NCI-H748 treated with DMSO at 0.1 percent for 48 hours (cell line): ENCODE measurements at places on chromosomes 3 and 15.
A peak's percentile ranks its signal among the peaks of the same experiment; 100 is the strongest.

- no peak for DNase-seq
These were observed 10.0 kb downstream of the MYO5A start for GRCh38 chr15:52518487-52519371.

- DNase-seq, result no peak
These were observed 32.2 kb upstream of the SGO1 start for GRCh38 chr3:20218215-20218614.

DNA sequence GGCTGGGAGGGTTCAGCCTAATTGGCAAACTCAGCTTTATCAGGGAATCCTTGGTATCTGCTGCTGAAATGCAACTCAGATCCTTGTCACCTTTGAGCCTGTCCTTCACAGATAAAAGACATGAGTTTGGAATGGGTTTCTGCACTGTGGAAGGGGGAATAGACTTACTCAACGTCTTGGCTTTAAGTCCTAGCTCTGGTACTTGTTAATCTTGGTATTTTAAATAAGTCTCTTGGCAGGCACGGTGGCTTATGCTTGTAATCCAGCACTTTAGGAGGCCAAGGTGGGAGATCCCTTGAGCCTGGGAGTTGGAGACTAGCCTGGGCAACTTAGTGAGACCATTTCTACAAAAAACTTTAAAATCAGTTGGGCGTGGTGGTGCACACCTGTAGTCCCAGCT lies 55.1 kb upstream of the ATOSA start:
- DNase-seq, result no peak

- DNase-seq, result no peak
These were observed 5.7 kb downstream of the TTBK2 start for GRCh38 chr15:42914728-42915497.

DNA sequence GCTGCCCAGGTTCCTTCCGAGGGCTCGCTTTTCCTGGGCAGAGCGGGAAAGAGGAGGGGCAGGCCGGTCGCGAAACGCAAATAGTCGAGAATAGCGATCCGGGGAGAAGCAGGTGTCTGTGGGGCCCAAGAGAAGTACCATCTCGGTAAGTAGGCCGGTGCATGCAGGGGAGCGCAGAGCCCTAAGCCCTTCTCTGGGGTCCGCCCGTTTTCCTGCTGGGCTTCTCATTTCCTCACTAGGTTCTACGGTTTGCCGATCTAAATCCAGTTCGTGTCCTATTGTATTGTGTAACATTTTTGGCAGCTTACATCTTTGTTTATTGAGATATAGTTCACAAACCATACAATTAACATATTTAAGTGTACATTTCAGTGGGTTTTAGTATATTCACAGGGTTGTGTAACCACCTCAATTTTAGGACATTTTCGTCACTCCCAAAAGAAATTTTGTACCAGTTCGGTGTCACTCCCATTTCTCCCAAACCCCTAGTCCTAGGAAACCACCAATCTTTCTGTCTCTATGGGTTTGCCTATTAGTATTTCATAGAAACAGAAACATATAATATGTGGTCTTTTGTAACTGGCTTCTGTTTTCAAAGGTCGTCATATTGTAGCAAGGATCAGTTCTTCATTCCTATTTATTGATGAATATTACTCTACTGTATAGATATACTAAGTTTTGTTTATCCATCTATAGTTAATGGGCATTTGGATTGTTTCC lies 6.8 kb upstream of the TRIM69 start:
- peak; percentile 29 for DNase-seq

- peak; percentile 41 for DNase-seq
These were observed 33.5 kb upstream of the LYZL4 start for GRCh38 chr3:42443819-42444436.

DNA sequence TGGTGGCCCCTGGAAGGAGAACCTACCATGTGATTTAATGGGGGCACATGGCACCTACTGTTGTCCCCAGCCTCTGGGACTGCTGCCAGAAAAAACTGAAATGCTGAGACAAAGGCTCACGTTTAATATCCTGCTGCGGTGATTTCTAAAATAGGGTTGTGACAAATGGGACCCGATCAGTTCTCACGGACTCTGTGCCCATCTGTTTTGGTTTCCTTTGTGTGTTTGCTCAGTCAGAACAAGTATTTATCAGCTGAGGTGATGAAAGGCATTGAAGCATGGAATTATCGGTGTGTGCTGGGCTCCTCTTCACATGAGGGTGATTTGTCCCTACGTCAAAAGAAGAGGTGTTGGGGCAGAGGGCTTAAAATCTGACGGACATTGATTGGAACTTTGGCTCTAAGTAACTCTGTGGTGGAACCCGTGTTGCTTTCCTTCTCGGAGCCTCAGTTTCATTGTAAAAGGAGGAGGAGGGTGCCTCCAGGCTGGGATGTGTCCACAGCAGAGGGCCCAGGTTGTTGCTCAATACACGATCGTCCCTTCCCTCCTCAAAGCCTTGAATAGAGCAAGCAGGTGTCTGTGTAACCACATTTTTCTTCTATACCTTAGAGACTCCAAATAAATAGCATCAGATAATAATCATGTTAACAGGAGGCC lies 283.3 kb upstream of the RGMA start:
- peak; percentile 52 for DNase-seq

- DNase-seq, result no peak
These were observed 10.6 kb upstream of the ITPKA start for GRCh38 chr15:41483115-41483514.

DNA sequence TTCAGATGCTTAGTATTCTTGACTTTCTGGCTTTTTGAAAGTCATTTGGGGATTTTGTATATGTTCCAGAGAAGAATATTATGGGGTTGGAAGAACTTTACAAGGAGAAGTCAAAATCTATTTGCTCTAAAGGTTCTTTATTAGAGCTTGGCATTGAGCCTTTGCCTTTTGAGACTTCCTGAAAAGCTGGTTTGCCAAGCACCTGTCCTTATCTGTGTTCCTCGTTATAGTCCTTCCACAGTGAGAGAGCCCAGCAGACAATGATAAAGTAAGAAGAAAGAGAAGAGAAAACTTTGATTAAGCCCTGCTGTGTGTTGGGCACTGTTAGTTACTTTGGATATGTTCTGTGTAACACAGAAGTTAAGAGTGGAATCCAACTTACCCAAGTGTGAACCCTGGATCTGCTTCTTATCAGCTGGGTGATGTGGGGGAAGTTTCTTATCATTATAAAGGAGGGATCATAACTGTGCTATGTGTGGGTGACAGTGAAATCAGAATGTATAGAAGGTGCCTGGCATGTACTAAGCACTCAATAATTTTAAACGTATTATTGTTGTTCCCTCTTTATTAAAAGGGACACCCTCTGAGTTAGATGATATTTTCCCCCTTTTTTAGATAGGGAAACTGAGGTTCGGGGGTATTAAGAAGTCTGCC lies 44.3 kb upstream of the POLR2M start:
- no peak for DNase-seq

GRCh38 chr3:156341332-156341731 lies 213.6 kb downstream of the SSR3 start:
- DNase-seq, result no peak

DNA sequence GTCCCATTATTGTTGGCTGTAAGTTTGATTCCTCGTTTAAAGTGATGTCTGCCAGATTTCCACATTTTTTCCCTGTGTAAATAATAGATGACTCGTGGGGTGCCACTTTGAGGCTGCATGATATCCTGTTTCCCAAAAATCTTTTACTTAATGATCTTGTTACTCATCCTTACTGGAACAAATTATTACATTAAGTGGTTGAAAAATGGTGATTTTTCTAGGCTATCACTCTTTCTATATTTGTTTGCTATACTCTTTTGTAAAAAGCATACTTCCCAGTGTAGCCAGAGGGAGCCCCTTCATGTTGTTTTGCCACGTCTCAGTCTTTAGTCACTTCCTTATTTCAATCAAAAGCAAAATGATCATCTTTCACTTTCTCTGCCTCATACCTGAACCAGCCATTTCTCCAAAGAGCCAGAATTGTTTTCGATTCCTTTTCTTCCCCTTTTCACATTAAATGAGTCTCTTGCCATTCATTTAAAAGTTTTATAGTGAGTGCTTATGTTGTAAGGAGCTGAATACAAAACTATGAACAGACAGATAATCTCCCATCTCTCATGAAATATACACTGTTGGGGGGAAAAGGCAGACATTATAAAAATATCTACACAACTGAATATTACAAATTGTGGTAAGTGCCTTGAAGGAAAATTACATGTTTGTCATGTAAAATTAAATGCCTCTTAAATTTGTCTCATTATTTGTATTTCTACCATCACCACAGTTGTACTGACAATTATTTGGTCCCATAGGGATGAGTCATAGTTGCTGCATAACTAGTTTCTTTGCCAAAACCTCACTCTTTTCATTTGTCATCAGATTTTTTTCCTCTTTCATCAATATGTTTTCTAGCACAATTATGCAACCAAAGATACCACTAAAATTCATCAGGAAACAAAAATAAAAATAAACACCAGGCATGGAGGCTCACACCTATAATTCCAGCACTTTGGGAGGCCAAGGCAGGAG lies 41.5 kb downstream of the ADGRG7 start:
- no peak for DNase-seq

DNA sequence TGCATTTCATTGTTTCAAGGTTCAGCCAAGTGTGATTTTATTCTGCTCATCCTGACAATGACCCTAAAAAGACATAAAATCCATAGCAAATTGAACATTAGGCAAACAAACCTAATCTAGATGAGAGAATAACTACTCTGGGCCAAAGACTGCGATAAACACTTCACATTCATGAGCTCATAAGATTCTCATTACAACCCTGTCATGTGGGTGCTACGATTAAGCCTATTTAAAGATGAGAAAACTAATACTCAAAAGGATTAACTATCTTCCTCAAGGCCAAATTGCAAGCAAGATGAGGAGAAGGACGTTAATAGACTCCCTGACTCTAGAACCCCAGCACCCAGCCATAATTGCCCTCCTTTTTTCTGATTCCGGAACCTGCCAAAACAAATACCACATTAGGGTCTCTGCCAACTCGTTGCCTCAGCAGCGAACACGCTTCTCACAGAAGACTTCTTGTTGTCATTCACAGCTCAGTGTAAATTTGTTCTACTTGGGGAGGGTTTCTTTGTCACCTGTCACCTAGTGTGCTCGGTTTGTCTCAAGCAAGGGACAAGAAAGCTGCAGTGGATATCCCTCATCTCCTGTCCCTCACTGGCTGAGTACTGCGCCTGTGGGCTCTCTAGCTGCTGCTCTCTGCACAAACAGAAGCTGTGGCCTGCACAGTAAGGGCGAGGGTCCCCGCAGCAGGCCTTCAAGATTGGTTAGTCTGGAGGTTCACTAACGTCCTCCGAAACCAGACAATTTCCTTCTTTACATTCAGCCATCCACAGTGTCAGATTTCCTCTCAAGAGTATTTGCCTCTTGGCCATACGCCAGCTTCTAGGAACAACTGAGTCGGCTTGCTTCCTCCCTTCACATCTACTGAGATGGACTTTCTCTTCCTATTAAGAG lies 200.0 kb upstream of the UBE2E2 start:
- peak; percentile 65 for DNase-seq

DNA sequence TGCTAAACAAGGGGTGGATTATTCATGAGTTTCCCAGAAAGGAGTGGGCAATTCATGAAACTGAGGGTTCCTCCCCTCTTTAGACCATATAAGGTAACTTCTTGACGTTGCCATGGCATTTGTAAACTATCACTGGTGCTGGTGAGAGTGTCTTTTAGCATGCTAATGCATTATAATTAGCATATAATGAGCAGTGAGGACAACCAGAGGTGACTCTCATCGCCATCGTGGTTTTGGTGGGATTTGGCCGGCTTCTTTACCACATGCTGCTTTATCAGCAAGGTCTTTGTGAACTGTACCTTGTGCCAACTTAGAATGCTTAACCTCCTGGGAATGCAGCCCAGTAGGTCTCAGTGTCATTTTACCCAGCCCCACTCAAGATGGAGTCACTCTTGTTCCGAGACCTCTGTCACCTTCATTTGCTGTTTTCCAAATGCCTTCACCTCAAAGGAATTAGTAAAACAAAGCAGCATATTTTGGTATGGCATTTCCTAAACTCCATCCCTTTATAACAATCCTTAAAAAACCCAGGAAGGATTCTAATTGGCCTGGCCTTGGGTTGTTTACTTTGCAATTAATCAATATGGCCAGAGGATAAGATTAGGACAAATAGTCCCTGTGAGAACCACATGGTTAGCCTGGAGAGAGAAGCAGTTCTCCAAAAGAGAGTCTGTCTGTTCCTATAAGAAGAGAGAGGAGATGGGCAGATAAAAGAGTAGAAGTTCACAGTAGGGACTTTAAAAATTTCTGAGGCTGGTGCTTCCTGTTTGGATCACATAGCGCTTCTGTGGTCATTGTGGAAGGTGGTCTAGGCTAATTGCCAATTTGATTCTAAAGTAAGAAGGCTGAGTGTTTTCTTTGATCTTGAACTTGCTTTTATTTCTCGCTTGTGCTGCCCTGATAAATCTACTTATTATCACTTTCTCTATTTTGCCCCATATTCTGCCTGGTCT lies 155.2 kb upstream of the EOMES start:
- no peak for DNase-seq
